ENCODE measurements at places on chromosomes 12 and 14.

DNA sequence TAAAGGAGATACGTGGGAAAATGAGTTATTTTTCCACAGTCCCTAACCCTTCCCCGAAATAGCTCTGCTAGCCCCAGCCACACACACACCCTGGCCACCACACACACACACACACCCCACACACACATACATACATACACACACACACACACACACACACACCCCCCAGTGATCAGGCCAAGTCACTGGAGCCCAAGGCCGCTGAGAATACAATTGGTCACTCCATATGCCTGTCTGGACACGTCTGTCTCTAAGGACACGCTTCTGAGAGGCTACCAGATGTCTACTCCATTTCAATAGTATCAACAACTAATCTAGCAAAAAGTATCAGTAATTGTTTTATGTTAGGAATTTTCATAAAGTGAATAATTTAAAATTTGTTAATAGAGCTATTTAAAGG lies 13.0 kb upstream of the DIABLO start:
- no peak for DNase-seq

- DNase-seq = no peak
Observed at GRCh38 chr14:102074415-102074964, 12.4 kb downstream of the HSP90AA1 start.

- no peak for DNase-seq
Observed at GRCh38 chr14:72947366-72948160, 21.3 kb downstream of the DCAF4 start.

- DNase-seq = no peak
Observed at GRCh38 chr12:131473741-131474709, 236.9 kb upstream of the SFSWAP start.

DNA sequence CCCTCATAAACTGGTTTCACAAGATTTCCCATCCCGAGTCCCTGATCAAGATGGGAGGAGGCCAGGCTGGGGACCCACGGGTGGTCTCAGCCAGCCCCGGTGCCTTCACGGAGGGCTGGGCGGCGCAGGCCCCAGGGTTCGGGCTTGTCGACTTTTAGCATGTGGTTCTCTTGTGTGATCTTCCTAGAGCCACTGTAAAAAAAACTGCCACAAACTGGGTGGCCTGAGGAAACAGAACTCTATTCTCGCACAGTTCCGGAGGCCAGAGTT lies 12.6 kb downstream of the RFLNA start:
- DNase-seq = no peak

DNA sequence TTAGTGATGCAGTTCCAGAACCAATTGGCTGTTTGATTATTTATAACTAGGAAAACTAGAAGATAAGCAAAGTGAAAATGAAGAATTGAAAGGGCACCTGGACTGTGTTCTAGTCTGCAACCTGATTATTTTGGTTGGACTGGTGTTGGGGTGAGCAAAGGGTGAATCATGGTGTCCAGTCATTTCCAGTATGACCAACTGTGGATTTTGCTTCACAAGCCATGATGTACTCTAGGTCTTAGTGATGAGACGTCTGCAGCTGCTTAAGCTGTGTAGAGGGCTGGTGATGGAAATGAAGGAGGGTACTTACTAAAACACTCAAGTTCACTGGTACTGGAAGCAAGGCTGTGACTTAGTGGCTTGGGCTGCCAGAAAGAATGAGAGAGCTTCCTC lies 193.2 kb upstream of the FRMD6 start:
- no peak for DNase-seq

DNA sequence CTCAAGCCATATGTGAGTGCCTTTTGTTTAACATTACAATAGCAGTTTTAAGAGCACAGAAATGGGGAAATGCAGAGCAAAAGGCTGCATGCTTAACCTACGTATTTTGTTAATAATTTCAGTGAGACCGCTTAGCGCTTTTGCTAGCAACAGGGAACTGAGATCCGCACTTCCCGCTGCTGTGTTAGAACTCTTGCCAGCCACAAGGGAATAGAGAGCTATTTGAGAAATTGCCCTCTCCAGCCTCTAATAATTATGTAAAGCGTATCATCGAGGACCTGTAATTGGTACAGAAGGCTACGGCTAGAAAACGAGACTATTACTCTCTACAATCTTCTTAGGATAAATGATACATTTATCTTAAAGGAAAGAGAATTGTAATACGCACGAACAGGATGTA lies 205.2 kb upstream of the GRIP1 start:
- no peak for DNase-seq

DNA sequence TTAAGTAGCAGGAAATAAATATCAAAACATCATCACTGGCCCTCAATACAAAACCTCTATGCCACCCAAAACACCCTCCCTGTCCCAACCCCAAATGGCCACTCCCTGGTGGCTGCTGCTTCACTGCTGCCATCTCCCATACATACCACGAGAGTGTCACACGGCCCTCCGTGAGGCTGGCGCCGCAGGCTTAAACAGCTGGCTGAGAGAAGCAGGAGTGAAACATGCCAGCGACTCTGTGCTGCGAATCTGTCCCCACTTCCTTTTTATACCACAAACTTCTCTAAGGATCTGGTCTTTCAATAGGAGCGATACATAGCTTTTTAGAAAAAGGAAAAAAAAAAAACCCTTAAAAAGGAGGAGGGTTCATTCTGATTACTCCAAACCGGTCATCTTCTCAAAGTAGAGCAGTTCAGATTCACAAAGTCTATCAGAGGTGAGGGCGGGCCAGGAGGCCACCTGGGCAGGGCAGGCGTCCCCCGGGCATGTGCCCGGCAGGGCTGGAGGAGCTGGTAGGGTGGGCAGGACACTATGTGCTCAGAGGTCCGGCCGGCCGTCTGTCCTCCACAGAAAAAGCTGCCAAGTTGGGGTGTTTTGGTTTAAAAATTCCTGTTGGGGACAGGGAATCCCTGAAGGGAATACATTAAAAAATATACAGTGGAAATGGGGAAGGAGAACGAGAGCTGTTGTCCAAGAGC lies 26.5 kb downstream of the MAX start:
- peak; percentile 53 for DNase-seq

GRCh38 chr12:52819731-52820510 lies 6.0 kb upstream of the KRT4 start:
- DNase-seq = no peak

GRCh38 chr12:104551-105081 lies 38.0 kb downstream of the IQSEC3 start:
- DNase-seq = no peak

- DNase-seq = no peak
Observed at GRCh38 chr12:51813931-51814310, 34.6 kb downstream of the FIGNL2 start.

DNA sequence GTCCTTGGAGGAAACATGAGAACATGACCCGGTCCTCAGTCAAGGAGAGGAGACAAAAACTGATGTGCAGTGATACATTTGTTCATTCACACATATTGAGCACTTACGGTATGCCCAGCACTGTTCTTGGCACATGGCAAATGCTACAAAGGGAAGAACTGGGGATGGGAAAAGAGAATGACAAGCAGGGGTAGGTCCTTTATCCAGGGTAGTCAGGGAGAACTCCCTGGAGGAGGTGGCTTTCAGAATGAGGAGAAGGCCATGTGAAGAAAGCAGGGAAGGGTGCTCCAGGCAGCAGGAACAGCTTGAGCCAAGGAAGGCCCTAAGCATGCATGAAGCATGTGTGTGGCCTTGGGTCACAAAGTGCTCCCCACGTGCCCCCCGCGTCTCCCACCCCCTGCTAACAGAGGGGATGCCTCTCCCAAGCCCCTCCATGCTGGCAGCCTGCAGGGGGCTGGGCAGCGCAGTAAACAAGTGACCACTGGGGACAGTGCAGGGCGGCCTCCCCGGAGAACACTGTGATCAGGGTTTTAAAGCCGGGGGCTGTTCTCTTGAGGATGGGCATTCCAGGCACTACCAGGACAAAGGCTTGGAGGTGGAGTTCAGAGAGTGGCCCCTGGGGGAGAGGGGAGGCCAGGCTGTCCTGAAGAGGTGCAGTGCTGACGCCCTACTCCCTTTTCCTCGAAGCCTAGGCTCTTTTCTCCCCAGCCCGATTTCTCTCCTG lies 71.0 kb downstream of the PHETA1 start:
- no peak for DNase-seq

DNA sequence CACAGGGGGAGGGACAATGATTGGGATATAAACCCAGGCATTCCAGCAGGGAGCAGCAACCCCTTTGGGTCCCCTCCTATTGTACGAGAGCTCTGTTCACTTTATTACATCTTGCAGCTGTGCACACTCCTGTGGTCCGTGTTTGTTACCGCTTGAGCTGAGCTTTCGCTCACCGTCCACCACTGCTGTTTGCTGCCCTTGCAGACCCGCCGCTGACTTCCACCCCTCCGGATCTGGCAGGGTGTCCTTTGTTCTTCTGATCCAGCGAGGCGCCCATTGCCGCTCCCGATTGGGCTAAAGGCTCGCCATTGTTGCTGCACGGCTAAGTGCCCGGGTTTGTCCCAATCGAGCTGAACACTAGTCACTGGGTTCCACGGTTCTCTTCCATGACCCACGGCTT lies 64.1 kb downstream of the E2F7 start:
- DNase-seq = no peak

DNA sequence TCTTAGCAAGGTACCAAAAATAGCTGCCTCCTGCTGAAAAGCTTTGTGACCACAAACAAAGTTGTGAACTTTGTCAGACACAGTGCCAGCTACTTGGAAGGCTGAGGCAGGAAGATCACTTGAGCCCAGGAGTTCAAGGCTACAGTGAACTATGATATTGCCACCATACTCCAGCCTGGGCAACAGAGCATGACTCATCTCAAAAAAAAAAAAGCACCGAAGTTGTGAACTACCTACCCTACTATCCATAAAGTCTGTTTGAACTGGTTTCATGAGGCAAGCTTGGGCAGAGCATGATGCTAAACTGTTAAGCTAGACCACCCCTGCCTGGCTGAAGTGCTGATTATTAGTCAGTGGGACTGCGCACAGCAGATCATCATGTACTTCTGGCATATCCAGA lies 75.5 kb downstream of the RAD52 start:
- no peak for DNase-seq

- DNase-seq = no peak
Observed at GRCh38 chr12:129629901-129630300, 273.9 kb downstream of the TMEM132D start.

DNA sequence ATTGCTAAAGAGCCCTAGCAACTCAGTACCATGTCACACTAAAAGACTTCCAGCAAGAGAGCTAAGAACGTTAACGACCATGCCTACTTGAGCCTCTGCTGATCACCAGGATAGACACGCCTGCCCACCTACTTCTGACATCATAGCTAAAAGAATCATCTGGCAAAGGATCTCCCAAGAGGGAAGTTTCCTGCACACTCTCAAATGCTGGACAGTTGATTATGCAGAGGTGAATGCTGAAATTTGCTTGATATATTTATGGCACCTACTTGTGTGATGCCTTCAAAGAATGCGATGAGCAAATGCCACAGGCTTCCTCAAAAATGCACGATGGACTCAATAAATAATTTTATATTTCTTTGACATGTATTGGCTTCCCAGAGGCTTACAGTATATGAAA lies 113.6 kb downstream of the GALC start:
- no peak for DNase-seq

GRCh38 chr14:32201193-32201815 lies 541 bp upstream of the RNU6-7 start:
- DNase-seq = peak; percentile 74

DNA sequence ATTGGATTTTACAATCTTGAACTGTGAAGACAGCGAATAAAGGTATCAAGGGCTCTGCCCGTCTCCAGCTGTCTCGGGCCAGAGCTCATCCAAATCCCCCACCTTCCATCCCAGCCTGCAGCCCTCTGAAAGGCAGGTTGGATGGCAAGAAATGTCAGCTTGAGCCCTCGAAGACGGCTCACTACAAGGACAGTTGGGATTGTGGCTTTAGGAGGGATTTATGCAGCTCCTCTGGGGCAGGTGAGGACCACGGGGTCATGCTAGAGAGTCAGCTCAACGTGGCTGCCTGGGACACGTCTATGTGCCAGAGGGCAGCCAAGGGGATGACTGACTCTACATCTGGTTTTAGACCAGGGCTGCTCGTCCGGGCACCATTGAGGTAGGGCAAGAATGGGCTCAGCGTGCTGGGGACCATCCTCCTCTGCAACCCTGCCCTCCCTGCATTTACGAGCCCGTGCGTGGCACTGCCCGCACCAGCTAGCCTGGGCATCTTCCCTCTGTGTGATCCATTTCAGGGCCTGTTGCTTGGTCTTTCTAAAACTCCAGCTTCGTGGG lies 16.2 kb downstream of the MVK start:
- DNase-seq = no peak

GRCh38 chr14:59320763-59321625 lies 132.5 kb downstream of the DAAM1 start:
- DNase-seq = peak; percentile 44

GRCh38 chr14:57632649-57633048 lies 139.0 kb upstream of the CCDC198 start:
- DNase-seq = no peak

DNA sequence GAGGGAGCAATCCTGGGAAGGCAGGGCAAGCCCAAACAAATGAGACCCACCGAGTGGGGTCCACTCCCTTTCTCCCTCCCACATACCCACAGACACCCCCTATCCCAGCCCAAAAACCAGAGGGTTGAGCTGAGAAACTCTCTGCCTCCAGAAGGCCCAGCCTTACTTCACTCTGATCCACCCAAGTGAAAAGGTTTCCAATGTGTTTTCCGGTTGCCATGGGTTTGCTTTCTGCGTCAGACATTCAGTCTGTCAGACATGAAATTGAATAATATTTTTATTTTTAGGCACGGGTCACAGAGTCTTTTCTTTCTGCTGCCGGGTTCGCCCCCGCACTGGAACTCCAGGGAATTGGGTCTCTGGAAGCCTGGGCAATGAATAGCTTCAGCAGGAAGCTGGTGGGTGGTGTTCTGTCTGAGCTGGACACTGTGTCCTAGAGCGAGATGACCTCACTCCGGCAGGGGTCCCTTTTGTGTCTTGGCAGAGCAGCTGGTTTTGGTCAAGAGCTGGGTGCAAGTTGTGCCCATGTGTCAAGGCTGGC lies 69.8 kb upstream of the CLMN start:
- DNase-seq = no peak

GRCh38 chr12:124347335-124347734 lies 52.4 kb downstream of the RFLNA start:
- no peak for DNase-seq
